Left colon (tissue), 2 donors: ENCODE measurements at places on chromosomes 7 and 10. TPM values are rescaled to one million over a fixed set of nuclear protein-coding genes. Genes with fewer than 3 reads are reported as not detected.

- DNase-seq, result no peak
Measured at GRCh38 chr7:119596651-119597050, 676.3 kb upstream of the KCND2 start.

- no peak for DNase-seq
Measured at GRCh38 chr7:80722616-80723195, 84.3 kb downstream of the CD36 start.

GRCh38 chr10:88273567-88273966 is 309.6 kb downstream of the RNLS start:
- DNase-seq, result no peak

DNA sequence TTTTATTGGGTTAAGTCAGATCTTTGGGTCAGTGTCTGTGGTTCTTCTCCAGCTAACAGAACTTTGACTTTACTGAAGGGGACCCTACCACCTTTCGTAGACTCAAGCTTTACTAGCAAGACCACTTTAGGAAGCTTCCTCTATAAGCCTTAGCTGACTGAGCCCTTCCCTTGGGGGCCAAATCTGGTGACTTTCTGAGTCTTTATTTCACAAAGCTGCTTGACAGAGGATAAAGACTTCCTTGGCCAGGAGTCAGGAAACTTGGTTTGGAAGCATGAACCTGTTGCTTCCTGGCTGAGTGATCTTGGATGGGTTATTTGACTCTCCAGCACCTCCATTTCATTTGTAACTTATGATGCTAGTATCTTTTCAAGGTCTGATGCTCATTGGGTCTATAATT is 466.7 kb downstream of the TYW1 start:
- no peak for DNase-seq

FKBP6 gene
- total RNA-seq, result not detected
